ENCODE measurements at places on chromosomes 7 and 10.

DNA sequence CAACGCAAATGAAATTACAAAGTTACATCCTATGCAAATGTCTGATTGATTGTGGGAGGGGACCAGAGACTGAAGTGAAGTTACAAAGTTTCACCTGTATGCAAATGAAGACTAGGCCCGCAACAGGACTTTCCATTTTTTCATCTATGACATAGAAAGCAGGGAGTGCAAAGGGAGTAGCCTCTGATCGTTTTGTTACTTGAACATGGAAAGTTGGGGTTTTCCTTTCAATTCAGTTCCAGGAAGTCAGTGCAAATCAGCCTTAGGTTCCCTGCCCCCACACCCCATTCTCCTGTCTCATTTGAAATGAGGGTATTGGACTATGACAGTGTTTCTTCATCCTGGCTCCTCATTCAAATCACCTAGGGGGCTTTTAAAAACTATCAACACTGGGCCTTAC lies 96.9 kb upstream of the HABP2 start:
- DNase-seq: no peak

- DNase-seq: no peak
Observed at GRCh38 chr7:82141427-82141826, 302.1 kb downstream of the CACNA2D1 start.

GRCh38 chr7:100556541-100556940 lies 17.2 kb downstream of the SAP25 start:
- DNase-seq: no peak

DNA sequence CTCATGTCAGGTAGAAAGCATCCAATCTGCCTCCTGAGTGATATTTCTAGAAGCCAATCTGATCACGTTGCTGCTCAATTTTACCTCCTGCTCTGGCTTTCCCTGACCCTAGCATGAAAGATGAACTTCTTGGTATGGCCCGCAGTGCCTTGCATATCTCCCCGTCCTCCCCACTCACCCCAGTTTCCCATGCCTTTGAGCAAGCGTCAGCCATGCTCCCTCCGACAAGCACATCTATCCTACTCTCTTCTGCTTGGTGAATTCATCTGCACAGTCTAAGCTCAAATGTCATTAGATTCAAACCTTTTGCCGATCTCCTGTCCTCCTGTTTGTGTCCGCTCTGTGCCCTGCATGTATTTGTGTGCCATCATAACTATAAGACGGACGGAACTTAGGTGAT lies 6.2 kb upstream of the TBXAS1 start:
- no peak for DNase-seq

DNA sequence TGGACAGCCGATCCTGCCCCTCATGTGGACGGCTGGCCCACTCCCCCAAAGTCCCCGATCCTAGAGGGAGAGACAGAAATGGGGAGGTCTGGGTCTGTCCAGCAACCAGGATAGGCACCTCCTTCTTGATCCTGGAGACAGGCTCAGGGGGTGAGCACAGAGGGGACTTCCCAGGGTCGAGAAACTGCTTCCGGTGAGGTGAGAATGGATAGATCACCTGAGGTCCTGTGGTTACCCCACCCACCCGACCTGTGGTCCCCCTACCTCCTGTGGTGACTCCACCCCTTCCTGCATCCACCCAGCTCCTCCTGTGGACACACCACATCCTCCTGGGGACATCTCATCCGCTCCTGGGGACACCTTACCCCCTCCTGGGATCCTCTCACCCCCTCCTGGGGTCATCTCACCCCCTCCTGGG lies 27.4 kb upstream of the RASGEF1A start:
- no peak for DNase-seq

- peak; percentile 62 for DNase-seq
Observed at GRCh38 chr7:73718905-73719805, at the start of gene STX1A. TSS of gene STX1A (minus strand) at chr7:73719669. CDS start at chr7:73719631, 38 bp downstream.

- no peak for DNase-seq
Observed at GRCh38 chr7:23470330-23471105, at the start of gene IGF2BP3. TSS of gene IGF2BP3 (minus strand) at chr7:23470491. CDS start at chr7:23470110, 381 bp downstream.

GRCh38 chr10:61164458-61165160 lies 220.6 kb upstream of the RHOBTB1 start:
- DNase-seq: no peak

DNA sequence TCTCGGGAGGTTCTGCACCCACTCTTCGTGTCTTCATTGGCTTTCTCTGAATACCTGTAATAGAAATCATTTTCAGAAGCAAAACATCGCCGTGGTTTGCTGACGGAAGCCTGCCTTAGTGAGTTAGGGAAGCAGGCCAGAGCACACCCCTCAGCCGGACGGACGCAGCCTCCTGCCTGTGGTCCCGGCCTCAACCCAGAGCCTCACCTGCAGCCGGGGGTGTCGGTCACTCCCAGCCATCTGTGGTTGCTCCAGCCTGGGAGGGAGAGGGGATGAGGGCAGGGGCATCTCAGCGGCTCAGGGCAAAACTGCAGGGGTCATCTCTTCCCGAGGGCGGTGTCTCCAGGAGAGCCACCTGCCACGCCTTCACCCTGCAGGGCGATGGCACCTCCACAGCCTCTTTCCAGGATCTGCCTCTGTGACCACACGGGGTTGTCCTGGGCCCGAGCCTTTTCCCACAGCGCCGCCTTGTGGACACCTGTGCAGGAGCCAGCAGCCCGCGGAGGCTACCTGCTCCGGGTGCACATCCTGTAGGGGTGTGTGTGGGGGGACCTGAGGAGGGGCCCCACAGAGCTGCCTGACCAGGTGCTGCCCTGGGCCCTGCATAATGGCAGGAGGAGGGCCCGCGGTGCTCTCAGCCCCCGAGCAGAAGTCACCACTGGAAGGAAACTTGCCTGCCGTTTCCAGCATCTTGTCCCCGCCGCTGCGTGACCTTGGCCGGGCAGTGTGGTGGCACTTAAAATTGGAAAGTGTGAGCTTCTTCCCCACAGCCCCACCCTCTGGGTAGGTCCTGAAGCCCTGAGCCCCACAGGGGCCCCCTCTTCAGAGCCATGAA lies 21.6 kb upstream of the AP5Z1 start:
- peak; percentile 65 for DNase-seq

GRCh38 chr7:91330191-91330808 lies 66.1 kb downstream of the FZD1 start:
- DNase-seq: no peak

DNA sequence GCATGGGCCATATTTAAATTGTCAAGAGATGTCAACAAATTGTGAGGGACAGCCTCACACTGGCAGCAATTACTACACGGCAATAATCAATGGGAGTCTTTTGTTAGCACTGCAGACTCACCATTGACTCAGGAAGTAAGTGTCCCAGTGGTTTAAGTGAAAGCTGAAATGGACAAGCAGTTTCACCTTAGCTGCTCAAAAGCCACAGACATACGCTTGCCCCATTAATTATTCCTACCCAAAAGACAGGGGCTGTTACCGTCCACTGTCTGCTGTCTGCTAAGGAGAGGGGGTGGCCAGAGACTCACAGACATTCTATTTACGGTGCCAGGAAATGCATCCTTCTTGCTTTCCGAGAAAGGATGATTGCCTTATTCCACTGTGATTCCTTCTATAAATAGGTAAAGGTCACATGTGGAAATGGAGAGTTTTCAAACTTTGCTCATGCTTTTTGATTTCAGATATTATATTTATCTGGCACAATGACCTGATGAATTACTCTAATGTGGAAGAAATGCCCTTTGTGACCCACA lies 309.7 kb upstream of the NFE2L3 start:
- no peak for DNase-seq

DNA sequence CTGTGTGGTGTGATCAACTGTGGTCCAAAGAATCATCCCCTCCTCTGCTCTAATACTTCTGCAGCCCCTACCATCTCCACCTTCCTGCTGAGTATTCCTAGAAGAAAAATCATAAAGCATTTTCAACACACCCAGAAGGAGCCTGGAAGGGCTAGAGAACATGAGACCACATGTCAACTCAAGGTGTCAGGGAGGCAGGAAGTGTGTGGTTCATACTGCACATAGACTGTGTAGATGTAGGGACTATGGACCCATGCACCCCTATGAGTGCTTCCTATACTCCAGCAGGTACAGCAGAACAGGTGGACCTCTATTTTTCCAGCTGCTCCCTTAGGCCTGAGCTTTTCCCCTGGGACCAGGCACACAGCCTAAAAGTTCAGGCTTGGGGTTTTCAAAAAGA lies 2.6 kb upstream of the ZNF746 start:
- no peak for DNase-seq

DNA sequence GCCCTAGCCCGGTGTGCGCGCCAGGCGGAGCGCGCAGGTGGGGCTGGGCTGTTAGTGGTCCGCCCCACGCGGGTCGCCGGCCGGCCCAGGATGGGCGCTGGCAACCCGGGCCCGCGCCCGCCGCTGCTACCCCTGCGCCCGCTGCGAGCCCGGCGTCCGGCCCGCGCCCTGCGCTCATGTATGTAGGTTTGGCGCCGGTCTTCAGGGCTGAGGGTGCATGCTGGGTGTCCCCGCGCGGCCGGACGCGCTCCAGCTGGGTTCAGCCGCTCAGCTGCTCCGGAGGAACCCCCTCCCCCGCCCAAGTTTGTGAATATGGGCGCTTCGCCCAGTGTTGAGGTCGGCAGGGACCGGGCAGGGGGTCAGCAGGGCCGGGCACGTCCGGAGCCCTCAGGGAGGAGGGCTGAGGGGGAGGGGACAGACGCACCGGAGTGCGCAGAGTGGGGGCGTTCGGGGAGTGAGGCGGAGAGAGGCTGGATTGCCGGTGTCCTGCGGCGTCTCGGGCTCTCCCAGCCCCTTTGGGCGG lies 559 bp downstream of the VWC2 start:
- no peak for DNase-seq

DNA sequence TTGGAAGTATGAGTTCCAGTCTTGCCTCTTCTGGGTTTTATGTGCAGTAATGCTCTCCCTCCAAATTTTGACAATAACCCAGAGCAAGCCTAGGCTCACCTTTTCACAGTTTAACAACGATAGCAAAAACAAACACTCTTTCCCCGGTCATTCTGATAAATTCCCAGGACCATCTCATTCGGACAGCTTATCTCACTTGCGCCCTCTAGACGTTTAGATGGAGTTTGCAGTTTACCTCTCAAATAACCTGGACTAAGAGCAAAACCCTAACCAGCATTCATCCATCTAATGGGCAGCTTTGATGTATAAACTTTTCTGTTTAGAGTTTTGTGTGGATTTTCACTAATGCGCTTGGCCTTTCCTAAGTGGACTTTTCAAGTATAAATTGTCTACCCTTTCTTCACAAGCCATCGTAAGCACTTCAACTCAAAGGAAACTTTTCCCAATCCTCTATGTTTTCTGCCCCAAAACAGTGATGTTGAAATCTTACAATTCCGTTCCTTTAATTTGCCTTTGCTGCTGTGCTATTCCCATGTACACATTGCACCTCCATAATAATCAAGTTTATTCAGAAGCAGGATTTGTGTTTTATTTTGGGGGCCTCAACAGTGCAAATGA lies 114.9 kb downstream of the HDAC9 start:
- DNase-seq: no peak

GRCh38 chr10:59036311-59037017 lies 140.0 kb upstream of the PHYHIPL start:
- no peak for DNase-seq

DNA sequence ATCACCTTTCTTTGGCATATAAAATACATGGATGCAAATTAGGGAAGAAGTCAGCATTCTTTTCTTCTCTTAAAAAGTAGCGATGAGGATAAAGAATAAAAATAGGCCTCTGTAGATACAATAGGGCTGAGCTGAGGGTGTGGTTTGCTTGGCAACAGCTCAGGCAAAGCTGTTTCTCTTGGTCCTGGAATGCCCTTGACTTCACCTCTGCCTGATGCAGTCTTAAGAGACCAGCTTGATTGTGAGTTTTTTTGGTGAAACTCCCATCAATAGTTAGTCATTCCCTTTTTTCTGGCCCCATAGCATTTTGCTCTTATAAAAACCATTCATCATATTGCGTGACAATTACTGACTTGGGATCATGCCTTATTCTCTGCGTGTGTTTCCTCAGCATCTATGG lies 42.1 kb upstream of the MKLN1 start:
- DNase-seq: no peak

GRCh38 chr10:128643658-128644057 lies 517.4 kb upstream of the MKI67 start:
- no peak for DNase-seq
